Right lobe of liver (tissue), 6 donors: ENCODE measurements at places on chromosomes 7 and 10.

DNA sequence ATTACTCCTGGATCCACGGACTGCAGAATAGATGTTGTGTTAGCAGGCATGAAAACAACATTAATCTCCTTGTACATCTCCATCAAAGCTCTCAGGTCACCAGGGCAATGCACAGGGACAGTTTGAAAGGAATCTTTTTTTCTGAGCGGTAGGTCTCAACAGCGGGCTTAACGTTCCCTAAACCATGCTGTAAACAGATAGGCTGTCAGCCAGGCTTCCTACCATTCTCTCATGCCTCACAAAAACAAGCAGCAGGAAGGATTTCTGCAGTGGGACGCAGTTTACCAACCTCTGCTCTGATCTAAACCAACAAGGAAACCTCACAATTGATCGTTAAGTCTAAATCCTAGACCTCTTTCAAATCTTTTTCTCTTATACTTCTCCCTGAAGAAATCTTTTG is 50.8 kb downstream of the CNOT4 start:
- H3K27me3 ChIP-seq, result no peaks in the 10 kb centered on the region
- no peaks in the 10 kb centered on the region for H3K4me1 ChIP-seq
- DNase-seq, result no peak
- H3K4me3 ChIP-seq, result no peak overlapping the region

- no peak overlapping the region for H3K4me3 ChIP-seq
- H3K27ac ChIP-seq, result no peak overlapping the region
- H3K4me1 ChIP-seq, result no peaks in the 10 kb centered on the region
- H3K27me3 ChIP-seq, result no peaks in the 10 kb centered on the region
Observed at GRCh38 chr7:35652124-35652523, 42.8 kb downstream of the HERPUD2 start.

GRCh38 chr10:34104829-34105572 is 710.1 kb downstream of the PARD3 start:
- H3K4me3 ChIP-seq, result no peak overlapping the region
- H3K36me3 ChIP-seq, result no peaks in the 10 kb centered on the region

GRCh38 chr10:96292971-96293920 is 11.0 kb upstream of the DNTT start:
- no peaks in the 10 kb centered on the region for H3K36me3 ChIP-seq
- no peak overlapping the region for H3K27ac ChIP-seq
- peak; percentile 30 for DNase-seq
- no peaks in the 10 kb centered on the region for H3K4me1 ChIP-seq
- H3K27me3 ChIP-seq, result no peaks in the 10 kb centered on the region

DNA sequence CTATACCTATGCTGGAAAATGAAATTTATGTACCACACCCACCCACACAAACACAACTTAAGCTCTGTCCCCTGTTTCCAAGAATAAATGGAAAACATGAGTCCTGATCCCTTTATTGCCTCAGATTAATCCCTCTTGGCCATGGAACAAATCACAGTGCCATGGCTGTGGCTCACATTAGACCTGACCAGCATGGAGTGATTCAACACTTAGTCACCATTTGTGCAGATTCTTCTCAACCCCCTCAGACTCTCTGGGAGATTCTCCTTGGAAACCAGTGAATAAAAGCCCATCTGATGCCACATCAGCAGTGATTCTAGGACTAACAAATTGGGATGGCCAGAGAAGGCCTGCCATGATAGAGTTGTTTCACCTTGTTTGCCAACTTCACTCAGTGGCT is 204.4 kb upstream of the TMEM72 start:
- no peak for DNase-seq
- no peak overlapping the region for H3K4me3 ChIP-seq
- no peaks in the 10 kb centered on the region for H3K27me3 ChIP-seq
- no peak overlapping the region for H3K27ac ChIP-seq
- H3K36me3 ChIP-seq, result no peaks in the 10 kb centered on the region
- no peaks in the 10 kb centered on the region for H3K4me1 ChIP-seq

DNA sequence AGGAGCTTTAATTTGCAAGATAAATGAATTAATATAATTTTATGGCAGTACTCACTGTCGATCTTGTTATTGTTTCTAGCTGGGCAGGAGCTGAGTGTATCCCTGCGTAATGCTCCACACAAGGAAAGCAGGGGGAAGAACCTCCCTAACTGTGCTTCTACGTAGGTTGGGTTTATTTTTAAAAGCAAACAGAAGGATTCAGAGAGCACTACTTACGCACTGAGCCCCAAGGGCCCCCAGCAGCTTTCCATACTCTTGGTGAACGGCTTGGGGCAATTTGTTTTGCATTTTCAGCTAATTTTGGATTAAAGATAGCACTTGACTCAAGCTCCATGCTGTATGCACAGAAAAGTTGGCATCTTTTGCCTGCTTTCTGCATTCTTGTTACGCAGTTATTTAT is 9.6 kb downstream of the DUSP5 start:
- no peaks in the 10 kb centered on the region for H3K36me3 ChIP-seq
- DNase-seq, result no peak
- H3K27me3 ChIP-seq, result no peaks in the 10 kb centered on the region
- no peak overlapping the region for H3K27ac ChIP-seq

- no peak for DNase-seq
- no peaks in the 10 kb centered on the region for H3K4me1 ChIP-seq
- H3K27me3 ChIP-seq, result no peaks in the 10 kb centered on the region
- no peak overlapping the region for H3K27ac ChIP-seq
Observed at GRCh38 chr7:50151001-50151400, 58.0 kb upstream of the ZPBP start.

- no peak for DNase-seq
- no peaks in the 10 kb centered on the region for H3K4me1 ChIP-seq
- H3K4me3 ChIP-seq, result no peak overlapping the region
- H3K36me3 ChIP-seq, result no peaks in the 10 kb centered on the region
- H3K27me3 ChIP-seq, result no peaks in the 10 kb centered on the region
Observed at GRCh38 chr7:18352339-18353255, 143.0 kb upstream of the HDAC9 start.

GRCh38 chr7:80302078-80302477 is 167.4 kb downstream of the GNAI1 start:
- H3K27ac ChIP-seq, result no peak overlapping the region
- H3K4me3 ChIP-seq, result no peak overlapping the region
- H3K27me3 ChIP-seq, result no peaks in the 10 kb centered on the region
- DNase-seq, result no peak

DNA sequence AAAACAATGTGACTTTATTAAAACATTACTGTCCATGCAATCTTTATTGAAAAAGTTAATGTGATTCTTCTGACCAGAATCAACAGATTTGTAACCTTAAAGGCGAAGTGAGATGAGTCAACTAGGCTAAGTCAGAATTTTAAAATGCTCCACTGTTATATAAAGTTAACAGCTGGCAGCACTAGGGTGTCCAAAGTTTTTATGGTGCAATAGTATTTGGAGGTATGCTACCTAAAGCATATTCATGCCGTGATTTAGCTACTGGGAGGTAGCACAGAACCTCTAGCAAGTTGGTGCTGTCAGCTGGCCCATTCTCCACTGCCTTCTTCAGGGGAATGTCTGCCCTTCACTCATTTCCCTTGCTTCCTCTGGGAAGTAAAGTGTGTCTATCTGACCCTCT is 126.7 kb downstream of the RAPGEF5 start:
- H3K36me3 ChIP-seq, result no peaks in the 10 kb centered on the region
- no peak overlapping the region for H3K4me3 ChIP-seq
- H3K4me1 ChIP-seq, result peaks cover 20% of the 10 kb centered on the region
- no peak overlapping the region for H3K27ac ChIP-seq
- DNase-seq, result peak; percentile 53

DNA sequence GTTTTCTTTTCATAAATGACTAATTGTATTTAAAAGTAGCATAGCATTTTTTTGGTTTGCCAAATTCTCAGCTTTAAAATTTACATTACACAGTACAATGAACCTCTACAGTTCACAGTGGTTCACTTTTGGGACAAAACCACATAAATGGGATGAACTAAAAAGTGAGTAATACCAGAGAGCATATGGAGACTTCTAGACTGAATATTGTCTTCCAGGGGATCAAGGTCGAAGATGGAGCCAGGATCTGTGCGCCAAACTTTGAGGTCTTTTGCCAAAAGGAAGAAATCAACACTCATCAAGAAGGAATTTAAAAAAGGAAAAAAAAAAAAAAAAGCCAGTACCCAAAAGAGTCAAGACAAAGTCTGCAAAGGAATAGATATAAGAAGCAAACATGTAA is 87.5 kb downstream of the NEBL start:
- H3K4me3 ChIP-seq, result no peak overlapping the region
- no peak overlapping the region for H3K27ac ChIP-seq
- H3K27me3 ChIP-seq, result no peaks in the 10 kb centered on the region
- DNase-seq, result no peak

GRCh38 chr7:86953653-86954336 is 105.7 kb downstream of the ELAPOR2 start:
- H3K36me3 ChIP-seq, result no peaks in the 10 kb centered on the region
- H3K4me1 ChIP-seq, result no peaks in the 10 kb centered on the region
- no peak for DNase-seq

GRCh38 chr7:117066668-117067067 is 113.4 kb downstream of the ST7 start:
- no peak overlapping the region for H3K27ac ChIP-seq
- no peaks in the 10 kb centered on the region for H3K27me3 ChIP-seq
- no peaks in the 10 kb centered on the region for H3K36me3 ChIP-seq
- H3K4me1 ChIP-seq, result peaks cover 17% of the 10 kb centered on the region

GRCh38 chr10:33398796-33399195 is 64.3 kb upstream of the NRP1 start:
- H3K4me1 ChIP-seq, result no peaks in the 10 kb centered on the region
- no peak overlapping the region for H3K27ac ChIP-seq
- DNase-seq, result no peak
- no peak overlapping the region for H3K4me3 ChIP-seq

DNA sequence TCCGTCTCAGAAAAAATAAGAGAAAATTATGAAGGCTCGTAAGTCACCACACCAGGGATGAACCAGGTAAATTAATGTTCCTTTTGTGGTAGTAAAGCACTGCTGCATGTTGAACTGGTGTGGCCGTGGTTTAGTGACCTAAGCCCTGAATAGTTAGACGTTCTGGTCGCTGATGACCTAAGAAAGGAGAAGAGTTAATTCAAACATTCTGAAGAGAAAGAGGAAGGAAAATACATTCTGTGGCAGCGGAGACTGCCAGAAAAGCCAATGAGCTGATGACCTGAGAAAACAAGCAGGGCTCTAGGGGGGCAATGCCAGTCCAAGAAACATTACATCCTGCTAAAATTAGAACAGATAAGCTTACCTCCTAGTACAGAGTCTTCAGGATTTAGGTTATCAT is 17.5 kb downstream of the DNAJC9 start:
- H3K4me1 ChIP-seq, result no peaks in the 10 kb centered on the region
- H3K27ac ChIP-seq, result no peak overlapping the region
- no peaks in the 10 kb centered on the region for H3K27me3 ChIP-seq

DNA sequence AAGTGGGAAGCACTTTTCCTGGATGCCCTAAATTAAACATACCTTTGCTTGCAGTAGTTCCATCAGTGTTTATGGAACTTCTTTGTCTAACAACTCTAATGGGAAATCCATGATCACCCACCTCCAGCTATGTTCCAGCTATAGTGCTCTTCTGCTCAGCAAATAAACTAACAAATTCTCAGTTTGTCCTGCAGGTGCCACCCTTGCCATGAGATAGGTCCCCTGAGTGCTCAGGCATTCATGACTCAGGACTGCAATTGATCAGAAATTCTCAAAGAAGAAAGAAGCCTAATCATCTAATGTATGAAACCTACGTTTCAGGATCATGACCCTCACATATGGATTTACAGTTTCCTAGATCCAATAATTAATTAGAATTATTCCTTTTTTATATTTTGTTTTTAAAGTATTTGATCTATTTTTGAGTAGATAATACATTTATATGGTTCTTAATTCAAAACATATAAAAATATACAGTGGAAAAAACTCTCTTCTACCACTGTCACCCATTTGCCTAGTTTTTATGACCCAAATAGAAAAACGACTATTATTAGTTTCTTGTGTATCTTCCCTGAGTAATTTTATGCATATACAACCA is 48.7 kb upstream of the DYNC1I1 start:
- DNase-seq, result no peak
- H3K27ac ChIP-seq, result no peak overlapping the region
- H3K36me3 ChIP-seq, result no peaks in the 10 kb centered on the region
- no peak overlapping the region for H3K4me3 ChIP-seq
- no peaks in the 10 kb centered on the region for H3K27me3 ChIP-seq

DNA sequence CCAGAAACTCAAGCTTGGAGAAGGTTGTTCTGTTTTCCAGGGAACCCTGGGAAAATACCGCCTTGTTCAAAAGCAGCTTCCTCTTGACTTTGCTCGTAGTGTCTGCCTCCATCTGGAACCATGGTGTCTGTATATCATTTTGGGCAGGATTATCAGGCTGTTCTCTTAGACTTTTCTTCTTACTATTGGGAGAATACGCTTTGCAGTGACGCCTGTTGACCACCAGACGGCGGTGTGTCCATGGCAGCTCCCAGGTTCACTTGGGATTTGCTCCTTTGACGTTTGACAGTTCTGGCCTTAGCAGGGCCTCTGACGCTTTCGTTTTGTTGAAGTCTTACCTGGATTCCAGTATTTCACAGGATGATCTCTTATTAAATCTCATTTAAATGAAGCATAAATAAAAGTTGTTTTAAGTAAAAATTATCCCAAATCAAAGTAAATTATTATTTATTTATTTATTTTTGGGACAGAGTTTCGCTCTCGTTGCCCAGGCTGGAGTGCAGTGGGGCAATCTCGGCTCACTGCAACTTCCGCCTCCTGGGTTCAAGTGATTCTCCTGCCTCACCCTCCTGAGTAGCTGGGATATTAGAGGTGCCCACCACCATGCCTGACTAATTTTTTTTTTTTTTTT is 41.8 kb upstream of the GJD4 start:
- peaks cover 4% of the 10 kb centered on the region for H3K36me3 ChIP-seq
- no peaks in the 10 kb centered on the region for H3K27me3 ChIP-seq
- H3K4me3 ChIP-seq, result no peak overlapping the region

GRCh38 chr7:118148930-118149329 is 35.0 kb upstream of the LSM8 start:
- H3K27ac ChIP-seq, result no peak overlapping the region
- H3K4me1 ChIP-seq, result no peaks in the 10 kb centered on the region
- no peak for DNase-seq
- no peaks in the 10 kb centered on the region for H3K36me3 ChIP-seq
- no peak overlapping the region for H3K4me3 ChIP-seq
- no peaks in the 10 kb centered on the region for H3K27me3 ChIP-seq

DNA sequence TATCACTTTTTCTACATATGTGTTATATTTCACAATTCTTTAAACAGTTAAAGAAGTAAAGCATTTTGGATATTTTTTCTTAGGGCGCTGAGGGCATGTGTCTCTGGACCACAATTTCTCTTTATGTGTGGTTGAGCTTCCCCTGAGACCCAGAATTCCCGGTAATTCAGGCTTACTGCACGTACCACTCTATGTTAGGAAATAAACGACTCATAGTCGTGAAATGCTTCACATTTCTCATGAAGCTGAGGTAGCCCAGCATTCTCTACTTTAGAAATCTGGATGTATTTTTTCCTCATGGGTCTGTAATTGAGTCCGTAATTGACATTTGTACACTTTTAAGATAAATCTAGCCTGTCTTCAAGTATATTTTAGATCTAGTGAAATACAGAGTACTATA is 170.6 kb downstream of the FZD1 start:
- no peak overlapping the region for H3K4me3 ChIP-seq
- DNase-seq, result no peak
- H3K27ac ChIP-seq, result no peak overlapping the region
- H3K4me1 ChIP-seq, result no peaks in the 10 kb centered on the region
- no peaks in the 10 kb centered on the region for H3K36me3 ChIP-seq
